ENCODE measurements at places on chromosomes 6 and 20. TPM values are rescaled to one million over a fixed set of nuclear protein-coding genes. Genes with fewer than 3 reads are reported as not detected.

DNA sequence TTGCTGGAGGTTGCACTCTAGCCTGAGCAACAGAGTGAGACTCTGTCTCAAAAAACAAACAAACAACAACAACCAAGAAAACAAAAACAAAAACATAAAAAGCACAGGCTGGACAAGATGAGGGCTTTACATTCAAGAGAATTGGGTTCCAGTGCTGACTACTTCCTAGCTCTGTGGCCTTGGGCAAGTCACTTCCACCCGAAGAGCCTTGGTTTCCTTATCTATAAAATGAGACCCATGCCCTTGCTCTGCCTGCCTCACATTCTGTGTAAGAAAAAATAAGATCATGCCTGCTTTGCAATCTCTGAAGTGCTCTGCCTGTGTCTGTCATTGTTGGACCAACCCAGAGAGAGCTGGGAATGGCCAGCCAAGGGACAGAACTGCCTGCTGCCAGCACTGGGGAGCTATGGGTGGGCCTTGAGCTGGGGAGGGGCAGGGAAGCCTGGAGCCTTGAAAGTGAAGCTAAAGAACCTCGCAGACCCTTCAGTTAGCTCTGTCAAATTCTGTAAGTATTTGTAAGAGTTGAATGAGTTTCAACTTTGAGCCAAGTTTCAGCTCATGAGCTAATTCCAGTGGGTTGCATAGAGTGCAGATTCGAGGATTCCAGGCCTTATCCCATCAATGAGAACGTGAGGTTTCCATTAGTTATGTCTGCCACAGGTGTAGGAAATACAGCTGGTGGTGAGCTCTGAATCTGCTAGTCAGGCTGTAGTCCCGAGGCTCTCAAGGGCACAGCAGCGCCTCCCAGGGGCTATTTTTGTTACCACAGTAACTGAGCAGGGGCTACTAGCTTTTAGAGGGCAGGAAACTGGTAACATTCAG, 93.2 kb downstream of the DLGAP4 start:
- no peak for DNase-seq

The GHRH gene
- total RNA-seq = not detected

The CDH4 gene
- total RNA-seq = 0.25 TPM

- no peak for DNase-seq
Observed at GRCh38 chr6:159999240-159999671, 30.4 kb downstream of the IGF2R start.

DNA sequence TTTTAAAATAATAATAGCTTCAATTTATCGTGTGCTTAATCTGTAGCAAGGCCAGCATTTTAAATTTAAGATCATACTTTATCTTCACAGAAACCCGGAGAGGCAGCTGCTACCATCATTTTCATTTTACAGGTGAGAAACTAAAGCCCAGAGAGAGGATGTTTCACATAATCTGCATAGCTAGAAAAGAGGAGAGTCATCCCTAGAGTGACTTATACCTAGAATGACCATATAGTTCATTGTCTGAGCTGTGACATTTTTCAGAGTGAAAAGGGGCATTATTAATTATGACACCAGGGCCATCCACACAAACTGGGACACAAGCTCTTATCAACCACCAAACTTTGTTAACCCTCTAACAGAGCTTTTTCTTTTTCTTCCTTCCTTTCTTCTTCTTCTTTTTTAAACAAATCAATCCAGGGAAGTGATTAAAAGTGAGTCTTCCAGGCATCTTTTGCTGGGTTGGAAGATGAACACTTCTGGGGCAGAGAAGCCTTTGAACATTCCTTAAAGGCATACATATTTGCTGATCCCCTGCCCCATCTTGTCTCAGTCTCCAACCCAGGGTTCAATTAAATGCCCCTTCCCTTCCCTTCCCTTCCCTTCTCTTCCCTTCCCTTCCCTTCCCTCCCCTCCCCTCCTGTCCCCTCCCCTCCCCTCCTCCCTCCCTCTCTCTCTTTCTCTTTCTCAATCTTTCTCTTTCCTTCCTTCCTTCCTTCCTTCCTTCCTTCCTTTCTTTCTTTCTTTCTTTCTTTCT, 272.5 kb upstream of the JAG1 start:
- no peak for DNase-seq

- no peak for DNase-seq
Observed at GRCh38 chr6:142537612-142538478, 236.0 kb downstream of the ADGRG6 start.

DNA sequence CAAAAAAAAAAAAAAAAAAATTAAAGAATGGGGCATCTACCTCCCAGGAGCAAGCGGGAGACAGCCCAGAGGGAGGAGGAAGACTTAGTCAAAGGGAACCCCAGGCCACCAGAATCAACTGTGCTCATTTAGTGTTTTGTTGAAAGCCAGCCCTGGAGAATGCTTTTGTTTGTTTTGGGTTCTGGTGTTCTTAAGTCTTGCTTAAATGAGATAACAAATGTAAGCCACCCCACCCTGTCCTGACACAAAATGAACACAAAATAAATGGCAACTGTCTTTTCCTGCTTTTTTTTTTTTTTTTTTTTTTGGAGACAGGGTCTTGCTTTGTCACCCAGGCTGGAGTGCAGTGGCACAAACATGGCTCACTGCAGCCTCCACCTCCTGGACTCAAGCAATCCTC, 165.0 kb upstream of the JARID2 start:
- no peak for DNase-seq

The SCRT2 gene
- not detected for total RNA-seq

DNA sequence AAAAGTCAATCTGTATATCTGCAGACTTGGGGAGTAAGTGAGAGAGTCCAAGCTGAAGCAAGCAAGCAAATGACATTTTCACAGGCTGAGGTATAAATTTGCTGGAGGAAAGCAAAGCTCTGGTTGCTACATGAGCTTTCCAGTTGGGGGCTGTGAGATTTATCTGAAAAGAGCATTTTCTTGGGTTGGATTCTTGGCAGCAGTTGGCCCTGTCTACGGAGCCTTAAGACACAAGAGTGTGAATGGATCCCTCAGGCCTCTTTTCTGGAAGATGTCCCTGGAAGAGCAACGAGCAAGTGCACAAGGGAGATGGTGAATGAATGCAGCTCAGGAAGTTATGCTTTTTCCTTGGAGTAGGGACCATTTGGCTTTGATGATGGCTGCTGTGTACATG, 30.8 kb downstream of the ISM1 start:
- DNase-seq = no peak

The PROKR2 gene
- not detected for total RNA-seq

The OVOL2 gene
- 9.3 TPM for total RNA-seq

Data from vagina (tissue), 2 donors.